ENCODE measurements at places on chromosomes 4 and X.

DNA sequence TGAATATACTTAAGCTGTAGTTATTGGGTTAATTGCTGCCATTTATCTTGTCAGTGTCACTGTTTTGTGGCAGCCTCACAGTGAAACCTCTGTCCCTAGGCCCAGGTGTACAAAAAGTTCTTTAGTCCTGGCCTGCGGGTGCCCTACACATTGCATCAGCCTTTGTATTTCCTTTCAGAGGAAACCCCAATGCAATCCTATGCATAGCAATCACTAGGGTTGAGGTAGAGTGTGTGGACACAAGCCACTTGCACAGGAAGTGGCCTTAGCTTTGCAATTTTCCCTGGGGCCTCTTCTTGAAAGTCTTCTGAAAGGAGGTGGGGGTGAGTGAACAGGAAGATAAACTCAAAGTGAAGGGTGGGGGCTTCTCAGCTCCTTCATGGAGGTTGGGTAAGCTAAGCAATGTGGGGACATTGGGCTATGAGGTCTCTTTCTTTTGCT is 27.8 kb downstream of the VSIG4 start:
- no peak for DNase-seq

DNA sequence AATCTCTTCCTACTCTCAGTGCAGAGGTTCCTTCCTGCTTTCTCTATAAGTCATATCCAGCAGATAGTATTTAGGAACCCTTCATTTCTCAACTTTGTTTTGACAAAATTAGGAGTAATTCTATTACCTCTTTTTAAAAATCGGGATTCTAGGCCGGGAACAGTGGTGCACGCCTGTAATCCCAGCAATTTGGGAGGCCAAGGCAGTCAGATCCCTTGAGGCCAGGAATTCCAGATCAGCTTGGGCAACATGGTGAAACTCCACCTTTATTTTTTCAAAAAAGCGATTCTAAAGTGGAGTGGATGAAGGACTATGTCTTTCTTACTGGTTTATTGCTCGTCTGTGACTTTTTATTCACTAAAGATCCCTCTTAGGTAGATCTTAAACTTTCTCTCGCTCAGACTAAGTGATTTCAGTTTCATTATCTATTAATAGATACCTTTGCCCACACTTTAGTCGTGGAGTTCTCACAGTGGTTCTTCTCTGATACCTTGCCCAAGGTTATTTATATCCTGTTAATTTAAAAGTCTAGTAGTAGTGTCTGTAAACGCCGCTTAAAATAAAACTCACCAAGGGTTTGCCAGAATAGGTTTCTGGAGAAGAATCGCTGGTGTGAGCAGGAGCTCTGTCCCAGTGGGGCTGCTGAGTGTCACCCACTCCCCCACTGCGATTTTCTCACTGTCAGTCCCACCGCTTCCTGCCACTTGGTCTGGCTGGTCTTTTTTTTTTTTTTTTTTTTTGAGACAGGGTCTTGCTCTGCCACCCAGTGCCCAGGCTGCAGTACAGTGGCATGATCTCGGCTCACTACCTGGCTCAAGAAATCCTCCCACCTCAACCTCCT is 27.0 kb upstream of the TMEM131L start:
- DNase-seq, result no peak

GRCh38 chr4:40890764-40891163 is 141.0 kb downstream of the NSUN7 start:
- DNase-seq, result no peak

DNA sequence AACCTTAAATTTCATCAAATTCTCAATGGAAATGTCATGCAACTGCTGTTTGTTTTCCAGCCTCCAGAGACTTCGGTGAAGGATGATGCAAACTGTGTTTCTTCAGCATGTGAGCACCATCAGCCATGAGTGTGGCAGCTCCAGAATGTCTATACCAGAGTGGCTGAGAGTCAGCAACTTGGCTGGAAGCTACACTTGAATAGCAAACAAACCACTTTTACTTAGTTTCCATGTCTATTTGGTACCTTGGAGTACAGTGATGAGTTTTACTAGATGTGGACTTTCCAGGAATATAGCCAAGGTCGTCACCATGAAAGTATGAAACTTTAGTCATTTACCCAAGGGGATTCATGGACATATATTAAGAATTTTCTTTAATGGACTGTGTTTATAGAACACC is 4.3 kb upstream of the IL21 start:
- DNase-seq, result no peak

- DNase-seq, result no peak
Observed at GRCh38 chr4:81723019-81723884, 251.5 kb upstream of the RASGEF1B start.

GRCh38 chr4:174856926-174857800 is 28.1 kb upstream of the GLRA3 start:
- no peak for DNase-seq

DNA sequence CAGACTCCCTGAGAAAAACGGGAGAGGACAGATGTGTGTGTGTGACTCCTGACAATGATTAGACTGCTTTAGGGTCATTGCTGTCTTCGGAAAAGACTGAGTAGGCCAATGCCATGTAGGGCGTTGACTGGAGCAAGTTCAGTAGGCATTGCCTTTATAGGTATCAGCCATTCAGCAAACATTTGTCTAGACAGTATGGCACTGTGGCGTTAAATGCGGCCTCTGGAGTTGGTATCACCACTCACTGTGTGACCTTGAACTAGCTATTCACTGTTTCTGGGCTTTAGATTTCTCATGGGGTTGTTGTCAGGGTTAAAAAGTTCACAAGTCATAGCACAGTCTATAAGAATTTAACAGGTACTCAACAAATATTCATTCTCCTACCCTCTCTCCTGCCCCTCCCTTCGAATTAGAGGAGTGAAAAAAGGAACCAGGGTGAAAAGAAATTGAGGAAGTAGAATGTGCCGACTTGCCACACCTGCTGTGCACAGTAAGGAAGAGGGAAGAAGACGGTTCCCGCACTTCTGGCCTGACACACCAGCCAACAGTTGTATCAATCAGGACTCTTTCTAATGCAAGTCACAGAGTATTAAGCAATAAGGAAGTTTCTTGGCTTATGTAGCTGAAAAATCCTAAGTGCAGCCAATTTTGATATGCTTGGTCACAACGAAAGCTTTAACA is 83.2 kb upstream of the PLAC8 start:
- peak; percentile 53 for DNase-seq

- DNase-seq, result peak; percentile 11
Observed at GRCh38 chr4:169604131-169604900, 8.1 kb downstream of the NEK1 start.
